ENCODE measurements at places on chromosomes 4 and X.

DNA sequence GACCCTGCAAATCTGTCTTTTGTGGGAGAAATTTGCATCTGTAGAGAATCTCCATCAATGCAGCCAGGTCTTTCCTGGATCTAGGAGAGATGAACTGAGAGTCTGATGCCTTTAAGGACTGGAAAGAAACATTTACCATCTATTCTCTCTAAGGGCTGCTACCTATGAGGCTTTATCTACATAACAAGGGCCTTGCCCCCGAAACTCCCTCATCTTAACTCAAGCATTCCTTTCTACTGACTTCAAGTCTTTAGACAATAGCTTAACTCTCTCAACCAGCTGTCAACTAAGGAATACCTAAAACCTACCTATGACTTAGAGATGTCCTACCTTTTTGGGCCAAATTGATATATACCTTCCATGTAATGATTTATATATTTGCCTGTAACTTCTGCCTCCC is 32.1 kb downstream of the MAGEB17 start:
- no peak for DNase-seq

DNA sequence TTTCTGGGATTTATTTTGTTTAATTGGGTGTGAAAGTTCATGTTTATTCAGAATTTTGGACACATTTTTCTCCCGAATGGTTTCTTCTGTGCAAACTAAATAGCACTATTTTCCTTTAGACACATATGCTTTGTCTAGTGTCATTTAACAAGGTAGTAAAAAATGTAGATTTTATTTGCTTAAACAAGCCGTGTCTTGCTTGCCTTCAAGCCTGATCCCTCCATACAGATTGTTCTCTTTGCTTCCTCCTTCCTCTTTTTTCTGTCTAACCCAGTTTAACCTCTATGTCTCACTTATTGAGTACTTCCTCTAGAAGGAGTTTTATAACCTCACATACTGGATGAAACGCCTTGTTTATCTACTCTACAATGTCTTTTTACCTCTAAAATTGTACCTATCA is 211.8 kb downstream of the NPFFR2 start:
- DNase-seq: no peak

GRCh38 chr4:183321079-183321478 is 1.0 kb upstream of the CLDN22 start:
- no peak for DNase-seq

DNA sequence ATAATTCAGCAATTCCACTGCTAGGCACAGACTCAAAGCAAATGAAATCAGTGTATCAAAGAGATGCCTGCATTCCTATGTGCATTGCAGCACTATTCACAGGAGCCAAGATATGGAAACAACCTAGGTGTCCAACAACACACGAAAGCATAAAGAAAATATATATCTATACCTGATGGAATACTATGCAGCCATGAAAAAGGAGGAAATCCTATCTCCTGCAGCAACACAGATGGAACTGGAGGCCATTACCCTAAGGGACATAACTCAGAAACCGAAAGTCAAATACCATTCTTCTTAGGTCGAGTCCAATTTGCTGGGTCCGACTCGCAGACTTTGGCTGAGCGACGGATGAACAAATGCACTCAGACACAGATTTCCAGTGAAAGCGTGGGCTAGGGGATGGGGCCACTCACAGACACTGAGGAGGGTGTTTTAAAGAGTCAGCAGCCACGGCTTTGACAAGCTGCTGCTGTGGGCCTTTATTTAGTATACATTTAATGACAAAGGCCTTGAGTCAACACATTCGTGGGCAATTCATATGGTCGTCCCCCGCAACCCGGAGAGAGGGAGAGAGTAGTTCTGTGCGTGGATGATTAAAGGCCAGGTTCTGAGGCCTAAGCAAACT is 93.8 kb downstream of the DHRSX start:
- DNase-seq: no peak

GRCh38 chr4:168830777-168831512 is 179.1 kb downstream of the CBR4 start:
- DNase-seq: no peak

GRCh38 chr4:23979534-23979933 is 89.7 kb upstream of the PPARGC1A start:
- no peak for DNase-seq

GRCh38 chrX:74506317-74507115 is 85.2 kb downstream of the SLC16A2 start:
- DNase-seq: no peak

DNA sequence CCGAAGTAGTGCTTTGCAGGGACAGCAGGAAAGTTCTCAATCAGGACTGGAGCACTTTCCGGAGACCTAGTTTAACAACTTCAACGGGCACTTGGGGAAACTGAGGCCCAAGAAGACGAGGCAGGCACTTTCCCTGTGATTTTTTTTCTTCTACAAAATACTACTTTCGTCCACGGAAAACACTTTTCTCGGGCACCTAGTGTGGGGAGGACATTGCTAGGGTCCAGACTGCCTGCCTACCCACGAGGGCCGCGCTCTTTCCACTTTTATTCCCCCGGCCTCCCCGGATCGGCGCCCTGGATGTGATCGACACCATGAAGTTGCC is 125.4 kb upstream of the CXorf66 start:
- DNase-seq: no peak
